ENCODE measurements at places on chromosomes 2 and 18.
A peak's percentile ranks its signal among the peaks of the same experiment; 100 is the strongest.

GRCh38 chr2:6927186-6927585 is 10.0 kb downstream of the RNF144A start:
- DNase-seq = peak; percentile 46

- DNase-seq = no peak
These were observed 1.1 kb downstream of the LRATD1 start for GRCh38 chr2:14633461-14634181.

- no peak for DNase-seq
These were observed 64.9 kb upstream of the OTOS start for GRCh38 chr2:240205348-240205747.

DNA sequence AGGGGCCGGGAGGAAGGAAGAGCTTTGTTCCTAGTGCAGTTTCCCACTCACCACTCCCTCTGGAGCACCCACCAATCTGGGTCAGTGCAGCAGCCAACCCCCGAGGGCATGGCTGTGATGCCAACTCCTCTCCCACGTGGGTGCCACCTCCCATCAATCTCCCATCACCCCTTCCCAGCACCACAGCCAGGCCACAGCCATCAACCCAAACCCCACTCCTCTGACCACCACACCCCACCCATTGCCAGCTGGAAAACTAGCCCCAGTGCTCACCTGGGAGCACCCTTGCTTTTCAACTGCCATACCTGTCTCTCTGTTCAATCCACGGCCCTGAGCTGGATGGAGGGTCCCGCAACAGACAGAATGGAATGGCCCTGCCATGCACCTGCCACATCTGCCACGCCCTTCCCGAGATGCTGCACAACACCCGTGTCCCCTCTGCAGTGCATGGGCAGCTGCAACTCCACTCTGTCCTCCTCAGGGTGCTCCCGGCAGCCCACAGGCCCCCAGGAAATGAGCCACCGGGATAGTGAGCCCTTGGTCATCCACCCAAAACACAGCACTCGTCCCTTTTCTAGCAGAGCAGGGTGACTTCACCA is 112.4 kb upstream of the ID2 start:
- DNase-seq = no peak

Data from pons (tissue), 1 donor.